ENCODE measurements at places on chromosomes 5 and 9.

GRCh38 chr9:126159430-126160060 lies 167.1 kb upstream of the MVB12B start:
- DNase-seq, result no peak

DNA sequence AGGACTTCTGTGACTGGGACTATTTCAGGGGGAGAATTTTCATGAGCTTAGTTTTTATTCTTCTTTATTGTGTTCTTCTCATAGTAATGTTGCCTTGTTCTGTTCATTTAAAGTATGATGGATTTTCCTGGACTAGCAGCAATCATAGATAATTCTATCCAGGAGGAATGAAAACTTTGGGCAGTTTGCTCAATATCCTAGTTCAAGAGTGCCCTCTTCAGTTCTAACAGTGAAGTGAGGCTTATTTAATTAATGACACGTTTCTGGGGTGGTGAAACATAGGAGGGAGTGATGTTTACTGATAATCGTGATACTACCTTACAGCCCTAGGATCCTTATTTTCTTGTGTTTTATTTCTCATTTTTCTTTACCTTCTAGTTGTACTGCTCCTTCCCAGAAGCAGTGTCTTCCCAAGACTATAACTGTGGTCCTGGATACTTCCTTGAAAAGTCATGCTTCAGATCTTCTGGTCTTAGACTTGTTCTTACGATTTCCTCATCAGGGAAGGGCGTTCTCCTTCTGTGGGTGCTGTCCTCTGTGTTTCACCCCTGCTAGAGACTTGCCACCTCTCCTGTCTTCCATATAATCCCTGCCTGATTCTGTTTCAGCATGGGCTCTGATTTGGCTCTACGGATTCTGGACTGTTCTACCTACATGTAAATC lies 57.4 kb downstream of the CFAP95 start:
- DNase-seq, result no peak

DNA sequence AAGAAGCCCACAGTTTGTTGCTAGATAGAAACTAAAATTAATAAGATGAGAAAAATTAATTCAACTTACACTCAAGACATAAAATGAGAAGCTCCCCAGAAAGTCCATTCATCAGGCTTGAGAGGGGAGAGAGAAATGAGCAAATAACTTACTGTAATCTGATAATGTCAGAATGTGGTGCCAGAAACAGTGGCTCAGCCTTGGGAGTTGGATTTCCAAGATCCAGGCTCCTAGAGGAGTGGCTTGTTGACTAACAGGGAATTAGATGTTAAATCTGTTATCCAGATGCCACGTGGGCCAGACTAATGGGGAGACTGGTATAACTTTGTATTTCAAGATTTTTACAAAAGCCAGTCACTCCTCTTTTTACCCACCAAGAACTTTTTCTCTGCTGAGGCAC lies 458.2 kb downstream of the GADD45G start:
- DNase-seq, result no peak

- DNase-seq, result no peak
Measured at GRCh38 chr5:103587185-103587748, 24.7 kb upstream of the NUDT12 start.

DNA sequence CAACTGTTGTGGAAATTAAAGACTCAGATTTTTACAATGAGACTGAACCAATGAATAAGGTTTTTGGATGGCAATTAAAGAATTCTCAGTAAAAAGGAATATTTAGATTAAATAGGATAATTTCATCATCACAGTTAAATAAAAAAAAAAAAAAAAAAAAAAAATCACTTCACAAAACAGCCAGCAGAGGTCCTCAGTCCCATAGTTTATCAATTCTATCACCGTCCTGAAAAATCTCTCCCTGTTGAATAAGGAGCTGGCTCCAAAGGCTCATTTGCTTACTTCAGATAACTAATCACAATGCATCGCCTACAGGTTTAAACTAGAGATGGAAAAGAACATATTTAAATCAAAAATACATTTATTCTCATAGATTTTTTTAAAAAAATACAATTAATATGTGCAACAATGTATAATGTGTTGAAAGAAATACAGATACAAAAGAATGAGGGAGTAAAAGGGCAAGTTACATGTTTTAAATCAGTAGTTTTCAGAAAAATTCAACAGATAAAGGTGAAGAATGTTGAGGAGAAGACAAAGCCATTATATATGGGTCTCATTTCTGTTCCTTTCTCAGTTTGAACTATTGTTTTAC lies 175.8 kb upstream of the CHD1 start:
- no peak for DNase-seq

- no peak for DNase-seq
Measured at GRCh38 chr5:142364251-142365145, 39.7 kb upstream of the SPRY4 start.

GRCh38 chr9:115127191-115127817 lies 9.3 kb upstream of the TNC start:
- no peak for DNase-seq

- no peak for DNase-seq
Measured at GRCh38 chr5:58116346-58116745, 343.5 kb downstream of the PLK2 start.

- no peak for DNase-seq
Measured at GRCh38 chr5:139882316-139882715, 86.7 kb downstream of the PSD2 start.

DNA sequence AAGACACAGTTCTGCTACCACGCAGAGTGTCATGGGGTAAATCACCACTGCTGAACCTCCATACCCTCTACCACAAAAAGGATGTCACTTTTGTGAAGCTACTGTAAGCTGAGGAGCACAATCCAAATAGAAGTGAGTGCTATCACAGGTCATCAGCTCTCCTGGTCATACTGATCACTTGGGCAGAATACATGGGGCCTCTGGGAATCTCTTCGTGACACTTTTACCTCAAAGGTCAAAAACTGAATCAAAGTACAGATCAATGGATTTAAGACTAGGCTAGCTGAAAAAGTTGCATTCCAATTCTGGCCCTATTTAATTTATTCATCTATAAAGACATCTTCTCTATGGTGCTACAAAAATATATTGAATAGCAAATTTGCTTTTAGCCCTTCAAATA lies 115.5 kb downstream of the MPDZ start:
- DNase-seq, result no peak

DNA sequence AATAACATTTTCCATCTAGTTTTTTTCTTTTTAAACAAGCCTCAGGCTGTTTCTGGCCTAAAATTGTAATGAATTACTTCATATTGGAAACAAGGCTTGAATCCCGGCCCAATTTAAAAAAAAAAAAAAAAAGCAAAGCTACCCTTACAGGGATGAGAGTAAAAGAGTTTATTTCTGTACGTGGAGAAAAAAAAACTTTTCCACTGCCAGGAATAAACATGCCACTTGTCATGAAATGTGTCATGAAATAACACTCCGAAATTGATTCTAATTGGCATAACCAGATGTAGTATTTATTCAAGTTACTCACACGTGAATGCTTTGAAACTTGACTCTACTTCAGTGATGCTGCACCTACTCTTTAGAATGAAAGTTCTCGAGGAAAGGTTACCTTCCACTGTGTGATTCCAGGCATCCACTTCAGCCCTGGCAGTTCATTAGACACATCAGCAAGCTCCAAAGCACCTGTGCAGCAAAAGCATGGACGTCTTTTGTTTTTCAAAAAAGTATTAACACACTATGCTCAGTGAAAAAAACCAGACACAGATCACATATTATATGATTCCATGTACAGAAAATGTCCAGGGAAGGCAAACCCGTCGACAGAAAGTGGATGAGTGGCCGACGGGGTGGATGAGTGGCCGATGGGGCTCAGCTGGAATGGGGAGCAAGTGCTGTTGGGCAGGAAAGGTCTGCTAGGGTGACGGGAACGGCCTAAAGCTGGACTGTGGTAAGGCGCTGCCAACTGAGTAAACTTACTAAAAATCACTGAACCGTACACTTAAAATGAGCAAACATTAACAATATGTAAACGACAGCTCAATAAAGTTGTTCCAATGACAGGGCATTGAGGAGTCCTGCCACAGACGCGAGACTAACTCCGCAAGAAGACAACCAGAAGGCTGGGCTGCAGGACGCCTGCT lies 21.2 kb downstream of the NSUN2 start:
- DNase-seq, result no peak

DNA sequence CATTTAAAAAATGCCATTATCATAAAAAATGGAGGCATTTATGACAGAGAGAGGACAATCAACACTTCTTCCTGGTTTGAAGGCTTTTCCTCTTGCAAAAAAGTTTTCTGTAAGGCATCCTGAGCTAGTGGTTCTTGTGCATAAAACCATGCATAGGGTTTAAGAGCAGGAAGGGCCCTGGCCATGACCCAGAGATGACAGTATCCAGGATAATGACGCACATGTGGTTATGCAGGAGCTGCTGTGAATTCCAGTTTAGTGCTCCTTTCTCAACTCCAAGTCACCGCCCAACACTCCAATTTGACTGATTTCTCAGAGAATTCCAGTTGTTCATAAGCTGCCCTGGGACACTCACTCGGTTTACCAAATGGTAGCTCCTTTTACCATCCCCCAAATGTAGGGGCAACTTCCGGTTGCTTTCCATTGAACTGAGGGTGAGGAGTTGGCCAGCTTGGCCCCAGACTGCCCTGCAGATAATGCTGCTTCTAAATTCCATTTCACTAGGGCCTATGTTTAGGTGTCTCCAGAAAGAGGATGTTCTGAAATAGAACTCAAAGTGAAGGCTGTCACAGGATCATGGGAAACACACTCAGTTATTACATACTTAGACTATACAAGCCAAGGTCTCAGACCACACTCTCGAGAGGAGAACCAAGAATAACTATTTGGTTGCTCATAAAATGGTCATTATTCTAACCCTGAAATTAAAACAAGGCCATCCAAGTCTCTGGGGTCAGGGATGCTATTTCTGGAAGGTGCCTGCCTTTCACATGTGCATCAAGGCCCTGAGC lies 179.1 kb downstream of the SLIT3 start:
- DNase-seq, result no peak

DNA sequence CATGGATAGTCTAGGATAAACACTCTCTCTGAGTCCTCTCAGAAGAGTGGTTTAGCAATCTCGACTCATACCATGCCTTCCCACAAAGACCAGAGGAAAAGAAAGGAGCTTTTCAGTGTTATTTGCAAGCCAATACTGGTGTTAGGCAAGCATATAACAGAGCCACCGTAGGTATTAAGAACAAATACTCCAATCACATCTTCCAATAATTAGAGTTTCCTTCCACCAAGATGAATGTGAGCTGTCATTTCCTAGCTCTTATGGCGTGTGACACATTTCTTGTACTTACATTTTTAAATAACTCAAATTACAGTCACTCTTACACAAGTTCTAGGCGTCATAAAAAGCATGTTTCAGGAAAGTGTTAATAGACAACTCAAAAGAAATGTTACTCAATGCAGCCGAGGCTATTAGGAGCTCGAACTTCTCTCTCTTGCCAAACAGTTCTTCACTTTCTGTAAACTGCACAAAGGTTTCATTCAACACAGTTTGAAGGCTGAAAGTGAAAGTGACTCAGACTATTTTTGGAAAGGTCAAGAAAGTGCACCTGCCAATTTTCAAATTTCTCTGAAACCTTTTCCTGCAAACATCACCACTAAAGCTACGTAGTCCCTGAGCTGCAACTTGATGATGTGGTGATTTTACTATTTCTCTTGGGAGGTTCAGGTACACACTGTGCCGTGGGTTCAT lies 153.8 kb downstream of the AUH start:
- DNase-seq, result peak; percentile 55

DNA sequence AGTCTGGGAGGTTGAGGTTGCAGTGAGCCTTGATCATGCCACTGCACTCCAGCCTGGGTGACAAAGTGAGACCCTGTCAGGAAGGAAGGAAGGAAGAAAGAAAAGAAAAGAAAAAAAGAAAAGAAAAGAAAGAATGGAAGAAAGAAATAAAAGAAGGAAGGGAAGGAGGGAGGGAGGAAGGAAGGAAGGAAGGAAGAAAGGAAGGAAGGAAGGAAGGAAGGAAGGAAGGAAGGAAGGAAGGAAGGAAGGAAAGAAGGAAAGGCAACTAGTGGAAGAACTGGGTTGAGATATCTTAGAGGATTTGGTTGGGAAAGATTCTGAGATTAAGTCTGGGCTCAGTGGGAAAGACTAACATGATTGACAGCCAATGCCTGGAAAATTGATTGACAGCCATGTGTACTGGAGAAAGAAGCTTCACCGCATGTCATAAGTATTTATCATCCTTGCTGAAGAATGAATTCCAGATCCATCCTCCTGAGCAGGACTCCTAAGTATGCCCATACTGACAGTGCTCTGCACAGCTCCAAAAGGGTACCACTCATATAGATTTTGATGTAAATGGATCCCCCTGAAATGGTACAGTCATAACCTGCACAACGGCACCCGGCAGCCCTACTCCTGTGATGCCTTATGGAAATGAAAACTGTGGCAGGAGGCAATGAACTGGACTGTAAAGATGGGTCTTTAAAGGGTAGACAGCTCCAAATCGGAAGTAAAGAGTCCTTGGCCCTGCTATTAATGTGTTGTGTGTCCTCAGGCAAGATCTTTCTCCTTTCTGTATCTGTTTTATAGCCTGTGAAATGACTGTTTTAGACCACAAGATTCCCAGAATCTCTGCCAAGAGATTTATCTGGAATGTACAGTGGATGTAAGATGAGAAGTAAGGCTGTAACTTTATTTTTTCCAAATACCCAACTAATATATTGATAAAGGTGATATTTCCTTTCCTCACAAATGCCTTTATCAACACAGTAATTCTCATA lies 16.9 kb upstream of the ADRA1B start:
- DNase-seq, result no peak

- no peak for DNase-seq
Measured at GRCh38 chr5:85814596-85814995, 803.1 kb upstream of the COX7C start.

GRCh38 chr9:122356627-122357026 lies 14.2 kb upstream of the PTGS1 start:
- no peak for DNase-seq

DNA sequence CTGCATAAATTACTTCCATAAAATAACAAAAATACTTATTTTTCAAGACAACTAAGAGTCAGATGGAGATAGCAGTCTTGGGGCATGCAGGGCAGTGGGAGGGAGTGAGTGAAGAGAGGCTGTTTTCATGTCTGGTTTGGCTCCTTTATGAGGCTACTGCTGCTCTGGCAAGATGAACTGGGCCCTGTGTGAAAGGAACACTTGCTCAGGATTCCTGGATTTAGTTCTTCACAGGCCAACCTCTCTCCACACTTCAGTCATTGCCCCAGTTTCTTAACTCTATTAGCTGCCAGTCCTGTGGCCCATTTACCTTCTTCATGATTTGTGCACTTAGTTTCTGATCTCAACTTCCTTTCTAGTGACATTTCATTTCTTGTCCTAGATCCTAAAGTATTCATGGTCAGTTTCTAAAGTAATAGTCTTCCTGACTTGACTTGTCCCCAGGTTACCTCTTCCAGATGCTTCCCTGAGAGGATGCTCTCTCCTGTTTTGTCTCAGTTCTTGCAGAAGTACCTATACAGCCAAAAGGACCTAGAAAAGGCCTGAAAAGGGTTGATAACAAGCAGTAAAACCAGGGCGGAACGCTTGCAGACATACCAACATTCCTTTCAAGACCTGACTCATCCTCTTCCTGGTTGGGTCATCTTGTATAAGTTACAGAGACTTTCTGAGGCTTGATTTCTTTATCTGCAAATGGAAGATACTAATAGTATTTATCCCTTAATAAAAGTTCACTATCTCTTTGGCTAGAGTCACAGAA lies 77.0 kb upstream of the ZFAND5 start:
- no peak for DNase-seq

- DNase-seq, result no peak
Measured at GRCh38 chr5:168600409-168600808, 21.2 kb upstream of the PANK3 start.

- DNase-seq, result no peak
Measured at GRCh38 chr5:7816535-7816901, 34.4 kb downstream of the CFAP90 start.
